ENCODE measurements at places on chromosomes 12 and 14.

- DNase-seq, result peak; percentile 49
Observed at GRCh38 chr12:26122681-26123481, 2.0 kb downstream of the BHLHE41 start.

- no peak for DNase-seq
Observed at GRCh38 chr12:120262852-120263747, 2.4 kb downstream of the PXN start.

DNA sequence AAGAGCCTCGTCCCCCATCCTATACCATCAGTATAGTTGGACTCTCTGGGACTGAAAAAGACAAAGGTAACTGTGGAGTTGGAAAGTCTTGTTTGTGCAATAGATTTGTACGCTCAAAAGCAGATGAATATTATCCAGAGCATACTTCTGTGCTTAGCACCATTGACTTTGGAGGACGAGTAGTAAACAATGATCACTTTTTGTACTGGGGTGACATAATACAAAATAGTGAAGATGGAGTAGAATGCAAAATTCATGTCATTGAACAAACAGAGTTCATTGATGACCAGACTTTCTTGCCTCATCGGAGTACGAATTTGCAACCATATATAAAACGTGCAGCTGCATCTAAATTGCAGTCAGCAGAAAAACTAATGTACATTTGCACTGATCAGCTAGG, 13.6 kb downstream of the ARHGAP5 start:
- DNase-seq, result no peak

DNA sequence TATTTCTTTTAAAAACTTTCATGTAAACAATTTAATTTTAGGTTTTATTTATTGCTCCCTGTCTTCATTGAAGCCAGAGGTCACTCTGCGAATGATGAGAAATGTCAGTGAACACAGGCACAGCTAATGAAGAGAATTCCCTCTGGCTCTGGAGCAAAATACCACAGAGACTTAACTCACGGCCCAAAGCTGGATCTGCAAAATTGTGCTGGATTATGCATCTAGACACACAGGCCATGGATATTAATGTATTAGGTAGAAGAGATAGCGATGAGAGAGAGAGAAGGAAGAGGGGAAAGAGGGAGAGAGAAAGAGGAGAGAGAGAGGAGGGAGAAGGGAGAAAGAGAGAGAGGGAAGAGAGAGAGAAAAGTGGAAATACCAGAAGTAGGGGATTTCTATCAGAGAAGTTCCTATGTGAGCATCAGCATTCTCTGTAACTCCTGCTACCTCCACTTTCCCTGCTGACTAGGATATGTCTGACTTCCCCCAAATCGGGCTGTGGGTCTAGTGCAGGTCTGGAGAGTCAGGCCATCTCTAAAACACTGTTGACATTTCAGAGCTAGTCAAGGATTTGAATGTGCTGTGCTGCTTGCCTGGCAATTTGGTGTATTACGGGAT, 3.7 kb downstream of the ARHGDIB start:
- DNase-seq, result peak; percentile 45

- no peak for DNase-seq
Observed at GRCh38 chr12:16606991-16607390, 1.0 kb upstream of the LMO3 start.

GRCh38 chr12:14514154-14514842, 53.4 kb downstream of the PLBD1 start:
- peak; percentile 73 for DNase-seq

Measured in hematopoietic multipotent progenitor cell treated with erythropoietin and hydrocortisone succinate and interleukin-3 and kit ligand, for 6 days (in vitro differentiated cells).